C1 segment of cervical spinal cord (tissue), 14 donors: ENCODE measurements at places on chromosomes 7 and 10.

GRCh38 chr10:130686689-130687300 lies 550.6 kb downstream of the GLRX3 start:
- DNase-seq: no peak

DNA sequence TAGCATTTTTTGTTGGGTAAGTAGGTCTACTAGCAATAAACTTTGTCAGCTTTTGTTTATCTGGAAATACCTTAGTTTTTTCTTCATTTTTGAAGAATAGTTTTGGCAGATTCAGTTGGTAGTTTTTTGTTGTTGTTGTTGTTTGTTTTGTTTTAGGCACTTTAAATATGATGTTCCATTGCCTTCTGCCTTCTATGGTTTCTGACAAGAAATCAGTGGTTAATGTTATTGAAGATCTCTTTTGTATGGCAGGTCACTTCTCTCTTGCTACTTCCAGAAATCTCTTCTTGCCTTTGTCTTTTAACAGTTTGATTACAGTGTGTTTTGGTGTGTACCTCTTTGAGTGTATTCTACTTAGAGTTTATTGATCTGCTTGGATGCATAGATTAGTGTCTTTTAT lies 41.8 kb upstream of the ZNF365 start:
- no peak for DNase-seq

DNA sequence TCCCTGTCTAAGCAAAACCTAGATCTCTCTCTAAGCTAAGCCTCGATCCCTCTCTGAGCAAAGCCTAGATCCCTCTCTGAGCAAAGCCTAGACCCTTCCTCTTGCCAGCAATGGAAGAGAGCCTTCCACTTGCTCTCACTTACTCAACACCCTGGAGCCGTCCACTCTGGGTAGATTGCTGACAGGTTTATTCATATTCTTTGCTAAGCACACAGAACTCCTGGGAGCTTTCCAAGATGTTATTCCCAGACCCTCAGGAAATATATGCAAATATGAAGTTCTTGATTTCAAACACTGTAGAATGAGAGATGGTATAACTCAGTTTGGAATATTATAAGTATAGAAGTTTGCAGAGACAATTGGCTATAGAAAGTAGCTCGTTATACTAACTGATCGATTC lies 503.8 kb upstream of the CELF2 start:
- no peak for DNase-seq

- no peak for DNase-seq
Measured at GRCh38 chr10:113865901-113866300, 11.4 kb downstream of the NHLRC2 start.

DNA sequence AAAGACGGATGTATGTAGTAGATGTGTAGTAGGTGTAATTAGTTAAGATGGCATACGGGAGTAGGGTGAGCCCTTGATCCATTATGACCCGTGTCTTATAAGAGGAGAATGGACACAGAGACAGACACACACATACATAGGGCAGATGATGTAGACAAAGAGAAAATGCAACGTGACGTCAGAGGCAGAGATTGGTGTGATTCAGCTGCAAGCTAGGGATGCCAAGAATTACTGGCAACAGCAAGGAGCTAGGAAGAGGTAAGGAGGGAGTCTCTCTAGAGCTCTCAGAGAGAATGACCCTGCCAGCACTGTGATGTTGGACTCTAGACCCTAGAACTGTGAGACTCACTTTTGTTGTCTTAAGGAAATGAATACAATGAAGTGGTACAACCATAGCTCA lies 247.0 kb upstream of the HABP2 start:
- no peak for DNase-seq

DNA sequence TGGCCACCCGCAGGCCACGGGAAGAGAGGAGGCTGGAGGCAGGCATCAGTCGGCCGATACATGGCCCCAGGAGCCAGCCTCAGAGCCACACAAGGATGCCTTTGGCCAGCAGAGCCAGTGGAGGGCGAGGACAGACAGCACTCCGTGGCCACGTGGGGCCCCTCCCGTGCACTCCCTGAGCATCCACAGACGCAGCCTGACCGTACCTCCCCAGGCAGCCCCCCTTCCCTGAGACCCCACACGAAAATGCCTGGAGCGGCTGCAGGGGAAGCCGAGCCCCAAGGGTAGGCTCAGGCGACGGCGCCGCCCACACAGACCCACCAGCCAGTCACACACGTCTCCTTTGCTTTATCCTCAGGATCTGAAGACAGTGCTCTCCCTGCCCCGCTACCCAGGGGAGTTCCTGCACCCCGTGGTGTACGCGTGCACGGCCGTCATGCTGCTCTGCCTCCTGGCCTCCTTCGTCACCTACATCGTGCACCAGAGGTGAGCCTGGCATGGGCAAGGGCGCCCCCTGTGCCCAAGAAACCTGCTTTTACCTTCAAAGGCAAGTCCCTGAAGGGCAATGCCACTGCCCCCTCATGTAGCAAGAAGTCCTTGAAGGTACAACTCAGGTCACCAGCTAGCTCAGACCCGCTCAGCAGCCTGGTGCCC lies 9.0 kb downstream of the ADGRA1 start:
- DNase-seq: no peak

- DNase-seq: no peak
Measured at GRCh38 chr10:34444223-34445183, 370.6 kb downstream of the PARD3 start.

- DNase-seq: no peak
Measured at GRCh38 chr10:1036341-1036791, 10.7 kb upstream of the IDI2 start.

- DNase-seq: no peak
Measured at GRCh38 chr10:50501924-50502452, 121.8 kb downstream of the SGMS1 start.

GRCh38 chr10:64109926-64110495 lies 588.8 kb downstream of the REEP3 start:
- no peak for DNase-seq

- DNase-seq: no peak
Measured at GRCh38 chr10:48731141-48731540, 46.5 kb downstream of the WDFY4 start.

DNA sequence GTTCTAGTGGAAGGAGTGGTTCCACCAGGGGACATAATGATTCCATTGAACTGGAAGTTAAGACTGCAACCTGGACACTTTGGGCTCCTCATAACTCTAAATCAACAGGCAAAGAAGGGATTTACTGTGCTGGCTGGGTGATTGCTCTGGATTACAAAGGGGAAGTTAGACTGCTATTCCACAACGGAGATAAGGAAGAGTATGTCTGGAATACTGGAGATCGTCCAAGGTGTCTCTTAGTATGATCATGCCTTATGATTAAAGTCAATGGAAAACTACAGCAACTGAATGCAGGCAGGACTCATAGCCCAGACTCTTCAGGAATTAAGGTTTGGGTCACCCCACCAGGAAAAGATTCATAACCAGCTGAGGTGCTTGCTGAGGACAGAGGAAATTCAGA lies 310.6 kb upstream of the MGMT start:
- no peak for DNase-seq

- DNase-seq: no peak
Measured at GRCh38 chr7:134058980-134059379, 68.2 kb upstream of the LRGUK start.

- no peak for DNase-seq
Measured at GRCh38 chr7:152868122-152869040, 108.8 kb downstream of the ACTR3B start.

DNA sequence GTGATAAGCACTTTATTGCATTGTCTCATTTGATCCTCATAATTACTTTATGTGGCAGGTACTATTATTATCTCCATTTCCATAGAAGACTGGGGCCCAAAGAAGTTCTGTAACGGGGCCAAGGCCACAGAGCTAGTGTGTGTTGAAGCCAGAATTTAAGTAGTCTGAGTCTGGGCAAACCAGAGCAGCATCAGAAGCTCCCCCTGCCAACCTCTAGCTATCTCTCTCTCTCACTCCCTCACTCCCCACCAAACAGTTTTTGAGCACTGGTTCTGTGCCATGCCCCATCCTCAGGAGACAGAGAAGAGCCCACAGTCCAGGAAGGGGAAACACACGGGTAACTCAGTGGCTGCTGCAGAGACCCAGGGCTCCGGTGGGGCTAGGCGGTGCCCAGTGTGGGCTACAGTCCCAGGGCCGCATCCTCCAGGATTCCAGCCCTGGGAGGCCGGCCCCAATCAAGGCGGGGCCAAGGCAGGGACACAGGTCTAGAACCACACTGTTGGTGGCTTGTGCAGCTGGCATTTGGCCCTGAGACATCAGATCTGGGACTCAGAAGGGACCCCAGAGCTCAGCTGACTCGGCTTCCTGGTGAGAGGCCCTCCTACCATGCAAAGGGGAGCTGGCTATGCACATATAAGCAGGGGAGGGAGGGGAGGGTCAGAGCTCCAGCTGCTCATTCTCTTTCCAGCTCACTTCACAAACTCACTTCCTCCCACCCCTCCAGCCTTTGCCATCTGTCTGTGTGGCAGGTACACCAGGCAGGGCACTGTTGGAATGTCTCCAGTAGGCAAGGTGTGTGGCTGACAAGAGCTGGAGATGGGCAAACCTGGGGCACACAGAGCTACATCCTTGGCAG lies 34.4 kb downstream of the COL13A1 start:
- DNase-seq: no peak

DNA sequence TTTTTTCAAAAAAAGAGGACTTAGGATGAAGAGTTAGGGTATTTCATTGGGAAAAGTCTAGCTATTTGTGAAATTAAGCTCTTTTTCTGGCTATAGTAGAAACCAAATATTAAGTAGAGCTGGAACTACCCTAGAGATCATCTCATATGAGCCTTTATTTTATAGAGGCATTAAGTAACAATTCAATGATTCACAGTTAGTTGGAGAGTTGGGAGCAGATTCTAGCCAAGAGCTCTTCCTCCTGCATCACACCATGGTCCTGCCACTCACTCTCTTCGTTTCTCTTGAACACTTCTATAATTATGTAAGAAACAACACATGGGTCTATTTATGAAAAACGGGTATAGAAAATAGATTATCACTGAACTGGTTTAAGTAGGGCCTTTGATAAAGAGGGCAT lies 76.1 kb upstream of the ANK3 start:
- no peak for DNase-seq

- DNase-seq: no peak
Measured at GRCh38 chr7:151611041-151611440, 91.3 kb upstream of the RHEB start.

GRCh38 chr7:96605045-96605716 lies 104.5 kb downstream of the SEM1 start:
- DNase-seq: no peak

GRCh38 chr10:115772606-115773005 lies 500.4 kb downstream of the GFRA1 start:
- no peak for DNase-seq

- no peak for DNase-seq
Measured at GRCh38 chr7:131341690-131342089, 14.0 kb downstream of the MKLN1 start.

- DNase-seq: no peak
Measured at GRCh38 chr7:69966766-69967591, 368.7 kb downstream of the AUTS2 start.

- no peak for DNase-seq
Measured at GRCh38 chr7:69819333-69819705, 221.0 kb downstream of the AUTS2 start.

GRCh38 chr7:145212050-145212449 lies 376.2 kb upstream of the TPK1 start:
- peak; percentile 39 for DNase-seq

- DNase-seq: peak; percentile 5
Measured at GRCh38 chr10:83990126-83990525, 149.2 kb upstream of the GHITM start.

- no peak for DNase-seq
Measured at GRCh38 chr7:22418251-22419046, 61.5 kb upstream of the RAPGEF5 start.
